Spinal cord (tissue), 10 donors: ENCODE measurements at places on chromosomes 5 and 9. TPM values are rescaled to one million over a fixed set of nuclear protein-coding genes. Genes with fewer than 3 reads are reported as not detected.

The MTREX gene
- 92.6 TPM for total RNA-seq

The DOCK2 gene
- total RNA-seq, result 30.4 TPM

The DMGDH gene
- total RNA-seq, result 5.0 TPM

The CRHBP gene
- 4.7 TPM for total RNA-seq

The PCDHA1 gene
- total RNA-seq, result 1.0 TPM

The GNG10 gene
- total RNA-seq, result 50.9 TPM

The PCDHGC3 gene
- 205 TPM for total RNA-seq

The PKD2L2 gene
- not detected for total RNA-seq

The CEL gene
- 1.2 TPM for total RNA-seq

The MAPK9 gene
- total RNA-seq, result 32.6 TPM

The UNC13B gene
- 20.2 TPM for total RNA-seq

The GOLM1 gene
- 113 TPM for total RNA-seq

The HIGD2A gene
- 152 TPM for total RNA-seq

The GRPEL2 gene
- total RNA-seq, result 16.3 TPM

The IRX4 gene
- 0.06 TPM for total RNA-seq

The CCDC127 gene
- 8.9 TPM for total RNA-seq

The SLC12A7 gene
- total RNA-seq, result 8.7 TPM

The TAL2 gene
- 2.5 TPM for total RNA-seq

The PCDHB5 gene
- 8.0 TPM for total RNA-seq

The OBP2B gene
- not detected for total RNA-seq
